Activated naive CD4-positive, alpha-beta T cell (primary cell): ENCODE measurements at places on chromosomes 2 and 18.

- no peak for DNase-seq
Observed at GRCh38 chr18:40531051-40531450, 1424.0 kb upstream of the PIK3C3 start.

- no peak for DNase-seq
Observed at GRCh38 chr2:15316370-15316814, 244.7 kb downstream of the NBAS start.

- peak; percentile 7 for DNase-seq
Observed at GRCh38 chr18:63963615-63964256, 6.1 kb upstream of the SERPINB8 start.

GRCh38 chr18:63245600-63245999, 74.0 kb downstream of the BCL2 start:
- no peak for DNase-seq

DNA sequence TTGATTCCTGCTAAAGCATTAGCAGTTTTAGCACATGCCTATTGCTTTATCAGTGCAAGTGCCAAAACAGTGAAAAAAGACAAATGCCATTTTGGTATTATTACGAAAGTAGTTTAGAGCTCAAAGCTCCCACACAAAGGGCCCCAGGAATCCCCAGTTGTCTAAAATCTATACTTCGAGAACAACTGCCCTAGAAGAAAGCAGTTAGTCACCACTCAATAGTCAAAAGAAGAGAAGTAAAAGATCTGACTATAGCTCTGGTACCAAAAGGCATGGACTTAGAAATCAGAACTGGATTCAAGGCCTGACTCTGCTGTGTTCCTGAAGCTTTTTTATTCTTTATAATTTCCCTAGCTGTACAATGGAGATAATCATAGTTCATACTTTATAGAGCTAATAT, 21.8 kb downstream of the SCN3A start:
- no peak for DNase-seq

GRCh38 chr2:160465002-160465401, 28.6 kb downstream of the RBMS1 start:
- DNase-seq: no peak

DNA sequence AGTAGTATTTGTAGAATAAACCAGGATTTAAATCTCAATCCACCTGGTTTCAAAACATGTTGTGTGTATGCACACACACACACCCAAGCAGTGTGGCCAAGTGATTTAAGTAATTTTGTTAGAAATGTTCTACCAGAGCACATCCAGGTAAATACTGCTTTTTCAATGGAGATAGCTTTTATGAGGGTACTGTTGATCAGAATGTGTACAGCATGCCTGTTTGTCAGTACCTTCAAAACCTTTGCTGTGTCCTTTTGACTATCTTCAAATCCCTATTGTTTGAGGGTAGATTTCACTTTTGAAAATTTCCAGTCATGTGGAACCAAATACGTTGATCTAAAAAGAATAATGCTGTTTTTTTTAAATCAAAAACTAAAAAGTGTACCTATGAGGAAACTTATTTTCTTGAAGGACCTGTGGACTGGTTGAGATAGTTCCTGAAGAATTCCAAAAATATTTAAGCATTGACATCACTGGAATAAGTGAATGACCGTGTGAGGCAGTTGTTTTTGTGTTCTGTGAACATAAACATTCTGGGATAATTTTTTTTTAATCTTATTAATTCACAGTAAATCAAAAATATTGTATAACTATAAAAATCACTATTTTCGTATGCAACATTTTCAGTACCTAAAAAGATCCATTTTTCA, 70.9 kb downstream of the PTRHD1 start:
- DNase-seq: no peak

DNA sequence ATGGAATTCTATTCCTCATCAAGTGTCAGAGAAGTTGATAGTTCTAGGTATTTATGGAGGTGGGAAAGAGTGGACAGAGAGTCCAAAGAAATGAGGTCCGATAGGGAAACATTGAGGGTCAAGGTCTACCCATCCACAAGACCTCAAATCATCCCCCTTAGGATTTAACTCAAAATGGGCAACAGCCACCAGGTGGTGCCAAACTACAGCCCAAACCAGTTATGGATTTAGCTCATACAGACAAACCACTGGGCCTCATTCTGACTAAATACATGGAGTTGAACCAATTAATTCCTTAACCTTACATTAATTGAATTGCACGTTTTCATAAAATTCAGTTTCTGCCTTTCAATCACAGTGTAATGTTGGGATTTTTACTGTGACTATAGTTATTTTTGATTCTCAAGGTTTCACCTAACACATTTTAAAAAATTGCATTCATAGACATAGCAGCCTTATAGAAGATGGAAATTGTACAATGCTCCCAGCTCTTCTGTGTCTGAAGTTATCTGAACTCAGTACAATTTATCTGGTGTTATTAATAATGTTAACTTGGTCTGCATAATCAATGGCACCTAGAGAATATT, 98.2 kb upstream of the HNMT start:
- no peak for DNase-seq
